ENCODE measurements at places on chromosomes 3 and 15.

- DNase-seq, result no peak
Measured at GRCh38 chr3:186277268-186277909, 84.6 kb downstream of the DGKG start.

DNA sequence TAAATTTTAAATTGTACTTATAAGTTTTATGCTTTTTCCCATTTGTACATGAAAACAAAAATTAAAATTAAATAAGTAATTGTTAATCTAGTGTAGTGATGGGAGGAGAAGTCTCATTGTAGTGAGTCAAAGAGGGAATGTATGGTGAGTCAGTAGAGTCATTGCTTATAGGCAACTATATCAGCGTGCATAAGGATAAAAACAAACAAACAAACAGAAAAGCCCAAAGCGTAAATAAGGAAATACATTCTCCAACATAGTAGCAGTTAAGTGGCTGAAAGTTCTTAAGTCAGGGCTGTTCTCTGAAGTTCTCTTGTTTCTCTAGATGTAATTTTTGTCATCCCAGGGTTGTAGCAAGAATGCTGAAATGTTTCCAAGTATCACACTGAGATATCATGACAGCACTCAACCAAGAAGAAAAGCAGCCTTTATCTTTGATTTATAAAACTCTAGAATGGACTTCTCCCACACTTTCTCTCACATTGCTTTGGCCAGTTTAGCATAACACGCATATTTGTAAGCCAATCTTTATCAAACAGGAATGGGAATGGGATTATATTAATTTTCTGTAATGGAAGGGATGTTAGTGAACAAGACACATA, 184.1 kb upstream of the TP63 start:
- DNase-seq, result no peak

DNA sequence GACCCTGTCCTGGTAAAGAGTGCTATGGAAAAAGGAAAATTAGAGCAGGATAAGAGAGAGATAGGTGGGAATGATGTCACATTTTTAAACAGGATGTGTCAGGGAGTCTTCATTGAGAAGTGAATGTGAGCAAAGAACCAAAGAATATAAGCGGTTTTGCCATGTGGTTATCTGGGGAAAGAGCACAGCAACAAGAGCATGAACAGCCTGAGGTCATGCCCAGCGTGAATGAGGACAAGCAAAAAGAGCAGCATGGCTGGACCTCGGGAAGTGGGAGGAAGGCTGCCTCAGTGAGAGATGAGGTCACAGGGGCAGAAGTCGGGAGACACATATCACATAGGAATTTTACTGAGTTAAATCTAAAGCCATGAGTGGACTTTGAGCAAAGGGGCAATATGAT, 82.8 kb upstream of the HES1 start:
- no peak for DNase-seq

- no peak for DNase-seq
Measured at GRCh38 chr3:181176601-181177000, 187.1 kb upstream of the DNAJC19 start.

- no peak for DNase-seq
Measured at GRCh38 chr15:74167891-74168331, 5.6 kb upstream of the ISLR start.
